NCI-H510A treated with DMSO at 0.1 percent for 48 hours (cell line): ENCODE measurements at places on chromosomes 11 and 22.

DNA sequence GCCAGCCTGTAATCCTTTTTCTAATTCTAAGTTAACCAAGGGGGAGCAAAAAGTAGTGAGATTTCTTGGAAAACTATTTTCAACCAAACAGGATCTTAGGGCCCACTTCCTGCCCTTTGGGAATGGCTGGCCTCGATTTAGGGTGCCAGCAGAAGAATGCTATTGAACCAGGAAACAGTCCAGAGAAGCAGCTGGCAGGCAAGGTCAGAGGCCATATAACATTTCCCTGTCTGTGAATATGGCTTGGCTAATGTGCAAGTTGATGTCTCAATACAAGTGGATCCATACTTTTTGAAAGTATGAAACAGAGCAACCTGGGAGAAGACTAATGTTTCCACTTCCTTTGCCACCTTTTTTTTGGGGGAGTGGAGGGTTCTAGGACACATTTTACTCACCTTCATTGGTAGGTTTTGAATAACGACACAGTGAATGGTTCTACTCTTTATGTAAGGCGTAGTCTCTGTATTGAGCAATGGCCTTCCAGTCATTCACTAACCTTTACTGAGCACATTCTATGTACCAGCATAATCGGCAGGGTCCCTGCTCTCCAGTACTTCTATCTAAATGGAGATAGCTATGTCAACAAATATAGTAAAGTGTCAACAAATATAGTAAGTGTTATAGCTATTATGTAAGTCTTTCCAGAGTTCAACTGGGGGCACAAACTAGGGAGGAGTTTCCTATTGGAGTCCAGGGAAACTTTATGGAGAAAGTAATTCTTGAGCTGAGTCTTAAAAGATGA is 34.2 kb upstream of the RRM1 start:
- DNase-seq, result peak; percentile 2

DNA sequence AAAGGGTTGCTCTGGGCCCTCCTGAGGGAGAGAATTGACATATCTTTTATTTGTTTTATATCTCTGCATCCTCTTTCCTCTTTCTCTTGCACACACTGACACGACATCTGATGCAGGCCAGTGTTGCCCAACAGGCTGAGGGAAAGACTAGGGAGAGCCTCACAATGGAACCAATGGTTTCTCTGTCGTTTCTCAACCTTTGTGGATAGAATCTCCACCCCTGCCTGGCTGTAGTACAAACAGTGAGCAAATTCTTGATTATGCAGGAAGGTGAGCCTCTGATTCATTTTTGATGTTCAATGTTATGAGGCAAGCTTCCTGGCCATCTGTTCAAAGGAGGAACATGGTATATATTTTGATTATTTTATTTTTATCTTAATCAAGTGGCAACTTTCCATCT is 49.8 kb upstream of the PLET1 start:
- DNase-seq, result peak; percentile 23

DNA sequence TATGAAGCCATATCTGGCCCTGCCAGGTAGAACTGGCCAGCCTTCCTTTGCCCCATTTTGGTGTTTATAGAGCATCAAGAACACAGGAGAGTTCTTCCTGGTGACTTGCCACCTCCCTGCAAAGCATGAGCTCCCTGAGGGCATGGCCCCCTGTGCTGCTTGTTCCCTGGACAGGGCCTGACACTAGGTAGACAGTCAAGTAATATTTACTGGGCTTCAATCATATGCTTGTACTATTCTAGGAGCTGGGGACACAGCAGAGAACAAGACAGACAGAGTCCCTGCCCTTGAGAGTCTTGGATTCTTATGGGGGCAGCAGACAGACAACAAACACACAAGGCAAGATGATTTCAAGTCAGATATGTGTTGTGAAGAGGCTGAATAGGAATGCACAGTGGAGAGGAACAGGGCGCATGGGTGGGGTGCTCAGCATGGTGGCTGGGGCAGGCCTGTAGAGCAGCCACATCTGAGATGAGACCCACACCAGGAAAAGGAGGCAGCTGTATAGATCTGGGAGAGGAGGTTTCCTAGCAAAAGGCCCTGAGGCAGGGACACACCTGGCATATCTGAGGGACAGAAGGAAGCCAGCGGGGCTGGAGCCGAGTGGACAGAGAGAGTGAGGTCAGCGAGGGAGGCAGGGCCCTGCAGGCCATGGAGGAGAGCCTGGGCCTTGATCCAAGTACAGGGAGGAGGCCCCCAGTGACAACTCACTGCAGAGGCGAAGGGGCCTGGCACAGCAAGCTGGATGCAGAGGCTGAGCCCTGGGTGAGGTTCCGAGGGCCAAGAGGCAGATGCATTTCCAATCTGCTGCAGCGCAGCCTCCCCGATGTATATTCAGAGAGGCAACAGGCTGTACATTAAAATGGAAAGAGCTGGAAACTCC is 10.2 kb upstream of the CBX6 start:
- DNase-seq, result no peak

- DNase-seq, result no peak
Measured at GRCh38 chr11:22786475-22786874, 43.1 kb downstream of the SVIP start.

GRCh38 chr11:26191193-26191592 is 140.7 kb upstream of the ANO3 start:
- DNase-seq, result no peak
